ENCODE measurements at places on chromosomes 16 and 17.

DNA sequence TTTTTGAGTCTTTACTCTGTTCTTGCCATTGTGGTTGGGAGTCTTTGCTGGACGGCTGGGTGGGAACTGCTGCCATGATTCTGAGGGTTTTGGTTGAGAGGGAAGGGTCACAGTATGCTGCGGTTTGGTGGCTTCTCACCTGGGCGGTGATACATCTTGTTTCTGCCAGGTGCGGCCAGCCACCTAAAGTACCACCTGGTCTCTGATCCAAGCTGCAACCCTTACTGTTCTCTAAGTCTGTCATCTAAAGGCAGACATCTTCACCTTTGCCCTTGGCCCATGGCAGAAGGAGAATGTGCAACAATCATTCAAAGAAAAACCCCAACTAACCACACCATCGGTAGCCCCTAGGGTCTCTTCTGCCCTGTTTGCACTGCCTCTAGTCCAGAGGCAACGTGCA, 19.6 kb upstream of the MPO start:
- no peak for DNase-seq

GRCh38 chr17:18231164-18231563, 5.7 kb downstream of the LLGL1 start:
- no peak for DNase-seq

DNA sequence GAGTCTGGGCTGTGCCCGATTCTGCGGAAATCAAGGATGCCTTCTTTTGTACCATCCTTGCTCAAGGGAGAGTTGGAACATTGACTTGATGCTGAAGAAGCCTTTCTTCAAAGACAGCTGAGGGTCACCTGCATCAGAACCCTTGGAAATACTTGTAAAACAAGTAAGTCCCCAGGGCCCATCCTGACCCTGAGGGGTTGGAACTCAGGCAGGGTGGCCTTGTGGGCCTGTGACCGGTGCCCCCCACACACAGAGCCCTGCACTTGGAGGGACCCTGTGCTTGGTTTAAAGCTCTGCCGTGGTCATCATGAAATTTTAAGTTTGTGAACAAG, 56.9 kb downstream of the WIPI1 start:
- DNase-seq, result no peak

GRCh38 chr17:33967608-33968349, 287.3 kb upstream of the CCL2 start:
- DNase-seq, result no peak

GRCh38 chr16:82082543-82083244, 47.6 kb downstream of the HSD17B2 start:
- no peak for DNase-seq

DNA sequence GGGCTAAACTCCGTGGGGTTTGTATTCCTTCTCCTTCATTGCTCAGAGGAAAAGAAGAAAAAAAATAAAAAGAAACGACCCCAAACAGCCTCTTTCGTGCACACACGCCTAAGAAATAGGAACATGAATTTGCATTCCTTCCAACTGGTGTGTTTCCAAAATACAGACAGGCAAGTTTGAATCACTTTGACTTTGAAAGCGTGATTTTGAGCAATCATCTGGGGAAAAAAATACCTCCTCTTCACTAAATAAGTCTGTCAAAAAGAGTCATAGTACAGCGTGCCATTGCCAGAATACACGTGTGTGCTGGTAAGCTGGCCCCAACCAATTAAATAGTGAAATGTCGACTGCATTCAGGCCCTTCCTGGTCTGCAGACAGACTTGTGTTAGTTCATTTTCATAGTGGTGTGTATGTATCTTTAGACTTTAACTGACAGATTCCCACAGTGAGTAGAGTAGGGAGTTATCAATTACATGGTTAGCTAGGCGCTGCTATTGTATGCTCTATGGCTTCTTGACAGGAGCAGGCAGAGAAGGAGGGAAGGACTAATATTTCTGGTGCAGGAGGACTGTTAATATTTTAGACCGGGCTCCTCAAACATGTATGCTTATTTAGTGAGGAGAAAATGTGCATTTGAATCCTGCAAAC, 618.3 kb downstream of the MAF start:
- no peak for DNase-seq

GRCh38 chr17:44988044-44988942, 20.2 kb upstream of the C1QL1 start:
- no peak for DNase-seq

GRCh38 chr16:78478267-78478861, 378.9 kb downstream of the WWOX start:
- DNase-seq, result no peak

GRCh38 chr17:57113011-57113410, 28.0 kb downstream of the AKAP1 start:
- no peak for DNase-seq

- no peak for DNase-seq
Observed at GRCh38 chr16:12580809-12581208, 222.9 kb downstream of the CPPED1 start.

GRCh38 chr16:21611556-21612384, 12.4 kb downstream of the METTL9 start:
- DNase-seq, result no peak

GRCh38 chr16:11104168-11105037, 151.6 kb downstream of the SOCS1 start:
- no peak for DNase-seq

DNA sequence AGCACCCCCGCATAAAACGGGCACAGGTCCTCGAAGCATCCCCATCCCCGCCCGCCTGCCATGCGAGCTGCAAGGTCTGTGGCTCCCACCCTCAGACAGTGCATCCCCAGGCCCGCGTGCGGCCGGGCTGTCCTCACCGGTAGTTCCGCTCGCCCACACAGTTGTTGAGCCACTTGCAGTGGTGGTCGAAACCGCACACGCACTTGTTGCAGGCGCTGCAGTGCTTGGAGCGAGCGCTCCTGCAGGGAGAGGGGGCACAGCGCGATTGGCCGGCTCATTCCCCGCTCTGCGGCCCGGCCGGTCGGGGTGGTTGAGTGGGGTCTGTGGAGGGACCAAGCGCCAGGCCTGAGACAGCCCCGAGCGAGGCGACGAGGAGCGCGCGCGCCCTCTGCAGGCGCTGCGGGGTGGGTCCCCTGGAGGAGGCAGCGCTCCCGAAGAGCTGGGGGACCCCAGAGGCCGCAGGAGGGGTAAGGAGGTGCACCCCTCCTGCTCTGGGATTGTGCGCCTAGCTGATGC, 6.0 kb upstream of the TPPP3 start:
- DNase-seq, result peak; percentile 52

GRCh38 chr17:8632061-8632460, 1.5 kb upstream of the MYH10 start:
- no peak for DNase-seq

DNA sequence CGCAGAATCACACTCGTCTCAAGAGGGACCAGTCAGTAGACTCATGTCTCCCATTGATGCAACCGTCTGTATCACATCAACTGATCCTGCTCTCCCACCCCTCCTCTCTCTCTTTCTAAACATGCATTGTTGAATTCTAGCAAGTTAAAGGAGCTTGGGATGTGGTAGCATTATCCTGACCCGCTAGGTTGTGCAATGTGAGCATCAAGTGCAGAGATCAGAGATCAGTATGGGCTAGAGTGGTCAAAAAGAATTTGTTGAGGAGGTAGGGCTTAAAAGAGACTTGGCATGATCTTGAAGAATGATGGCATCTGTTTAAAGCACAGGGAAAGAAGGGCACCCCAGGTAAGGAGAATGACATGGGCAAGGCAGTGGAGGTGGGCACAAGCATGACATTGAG, 38.7 kb downstream of the PRSS54 start:
- DNase-seq, result no peak

DNA sequence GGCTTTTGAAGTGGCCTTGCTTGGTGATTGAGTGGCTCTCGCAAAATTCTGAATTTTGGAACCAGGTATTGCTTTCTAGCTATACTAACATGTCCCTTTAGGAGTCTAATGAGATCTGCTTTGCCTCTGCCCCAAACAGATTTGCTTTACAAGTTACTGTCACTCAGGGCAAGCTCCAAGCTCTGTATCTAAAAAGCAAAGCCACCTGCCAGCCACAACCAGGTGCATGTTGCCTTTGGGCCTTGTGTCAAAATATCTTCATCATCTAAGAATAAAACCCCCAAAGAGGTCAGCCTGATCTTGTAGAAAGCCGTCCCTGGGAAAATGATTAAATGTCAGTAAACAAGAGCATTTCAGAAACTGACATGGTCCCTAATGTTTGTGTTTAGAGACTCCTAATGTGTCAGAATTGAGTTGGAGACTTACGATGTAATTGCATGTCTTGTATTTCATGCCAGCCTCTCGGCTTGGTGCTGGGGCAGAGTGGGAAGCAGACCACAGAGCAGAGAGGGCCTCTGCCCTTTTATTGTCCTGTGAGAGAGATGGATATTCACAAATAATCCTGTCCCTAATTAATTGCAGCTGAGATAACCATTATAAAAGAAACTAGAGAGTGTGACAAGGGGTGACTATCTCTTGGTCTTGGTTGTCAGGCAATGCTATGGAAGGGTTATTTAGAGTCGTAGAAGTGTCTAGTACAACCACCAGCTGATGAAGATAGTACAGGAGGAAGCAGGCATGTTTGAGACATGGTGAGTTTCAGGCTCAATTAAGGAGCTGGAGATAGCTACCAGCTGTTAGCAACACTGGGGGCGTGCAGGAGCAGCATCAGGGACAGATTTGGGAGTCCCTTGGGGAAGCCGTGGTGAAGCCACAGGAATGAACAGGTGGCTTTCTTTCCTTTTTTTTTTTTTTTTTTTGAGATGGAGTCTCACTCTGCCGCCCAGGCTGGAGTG, 90.7 kb downstream of the PITPNC1 start:
- no peak for DNase-seq

DNA sequence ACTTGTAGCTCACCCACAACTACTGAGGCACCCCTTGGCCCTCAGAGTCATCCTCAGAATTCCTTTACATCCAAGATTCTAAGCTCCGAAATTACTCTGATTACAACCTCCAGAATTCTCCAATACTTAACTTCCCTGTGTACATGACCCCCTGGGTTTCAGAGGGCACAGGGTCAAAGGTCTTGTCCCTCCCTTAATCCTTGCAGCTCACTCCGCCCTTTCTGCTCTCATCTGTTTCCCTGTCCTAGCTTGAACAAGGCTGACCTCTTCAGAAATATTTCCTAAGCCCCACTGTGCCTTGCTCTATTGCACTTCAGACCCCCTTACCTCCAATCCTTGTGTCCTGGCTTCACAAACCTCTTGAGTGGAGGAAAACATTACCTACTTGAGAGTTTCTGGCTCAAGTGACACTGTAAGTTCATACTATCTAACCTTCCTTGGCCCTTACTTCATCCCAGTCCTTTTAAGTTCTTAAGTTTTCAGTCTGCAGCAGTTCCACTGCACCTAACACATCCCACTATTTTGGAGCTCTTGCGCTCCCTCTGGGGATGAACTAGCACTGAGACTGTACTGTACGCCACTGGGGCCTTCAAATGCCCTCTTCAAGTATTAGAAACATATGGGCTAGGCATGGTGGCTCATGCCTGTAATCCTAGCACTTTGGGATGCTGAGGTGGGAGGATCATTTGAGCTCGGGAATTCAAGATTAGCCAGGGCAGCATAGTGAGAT, 6.2 kb downstream of the N4BP1 start:
- DNase-seq, result no peak

DNA sequence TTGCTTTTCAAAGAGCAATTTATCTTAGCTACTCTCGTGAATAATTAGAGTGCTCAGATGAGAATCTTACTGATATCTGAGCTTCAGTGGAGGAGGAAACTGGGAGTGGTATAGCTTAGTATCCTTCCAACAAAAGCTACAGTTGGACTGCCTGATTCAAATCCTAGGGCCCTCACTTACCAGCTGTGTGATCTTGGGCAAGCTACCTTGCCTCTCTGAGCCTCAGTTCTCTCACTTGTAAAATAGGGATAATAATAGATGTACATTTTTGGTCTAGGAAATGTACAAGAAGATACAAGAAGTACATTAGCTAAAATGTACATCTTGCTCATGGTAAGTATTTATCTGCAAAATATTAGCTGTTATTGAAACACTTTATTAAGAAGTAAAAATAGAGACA, 502.0 kb downstream of the HAPSTR1 start:
- DNase-seq, result no peak

GRCh38 chr16:48173889-48174288, 18.1 kb upstream of the ABCC12 start:
- no peak for DNase-seq

- DNase-seq, result peak; percentile 22
Observed at GRCh38 chr16:57736419-57737351, 1.1 kb downstream of the KATNB1 start.

GRCh38 chr16:84819644-84820304, at the start of gene CRISPLD2:
CRISPLD2 (plus strand) TSS chr16:84819985; CDS start chr16:84838496, 18,511 bp downstream.
- peak; percentile 90 for DNase-seq

DNA sequence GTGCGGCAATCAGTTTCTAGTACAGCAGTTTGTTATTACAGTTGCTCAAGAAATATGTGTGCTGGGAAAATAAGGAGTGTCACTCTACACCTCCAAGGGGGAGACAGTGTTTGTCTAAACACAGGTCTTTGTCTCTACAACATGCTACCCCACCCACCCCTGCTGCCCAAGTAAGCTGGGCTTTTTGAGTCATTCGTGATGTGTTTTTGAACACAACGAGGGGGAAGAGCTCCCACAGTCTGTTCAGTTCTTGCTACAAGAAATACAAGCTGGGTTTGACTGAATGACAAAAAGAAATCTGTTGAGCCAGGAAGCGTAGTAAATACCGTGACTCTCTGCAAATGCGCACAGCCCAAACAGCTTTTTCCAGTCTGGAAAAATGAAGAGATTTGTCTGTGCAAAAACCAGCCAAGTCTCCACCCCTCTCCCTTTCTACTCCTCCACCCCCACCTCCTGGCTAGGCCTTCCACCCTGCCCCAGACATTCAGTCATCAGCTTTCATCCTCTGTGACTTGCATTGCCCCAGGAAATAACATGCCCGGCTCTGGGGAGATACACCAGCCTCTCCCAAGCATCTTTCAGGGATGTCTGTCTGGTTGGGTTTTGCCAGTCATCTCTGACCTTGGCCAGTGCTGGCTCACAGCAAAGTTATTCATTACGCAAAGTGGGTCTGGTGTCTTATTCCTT, 25.7 kb downstream of the CHD9 start:
- no peak for DNase-seq
